ENCODE measurements at places on chromosomes 3 and 15. TPM values are rescaled to one million over a fixed set of nuclear protein-coding genes. Genes with fewer than 3 reads are reported as not detected.
A peak's percentile ranks its signal among the peaks of the same experiment; 100 is the strongest.

A4GNT gene
- total RNA-seq: not detected

MED12L gene
- 1.6 TPM for total RNA-seq

PDCD6IP gene
- total RNA-seq: 242 TPM

DNA sequence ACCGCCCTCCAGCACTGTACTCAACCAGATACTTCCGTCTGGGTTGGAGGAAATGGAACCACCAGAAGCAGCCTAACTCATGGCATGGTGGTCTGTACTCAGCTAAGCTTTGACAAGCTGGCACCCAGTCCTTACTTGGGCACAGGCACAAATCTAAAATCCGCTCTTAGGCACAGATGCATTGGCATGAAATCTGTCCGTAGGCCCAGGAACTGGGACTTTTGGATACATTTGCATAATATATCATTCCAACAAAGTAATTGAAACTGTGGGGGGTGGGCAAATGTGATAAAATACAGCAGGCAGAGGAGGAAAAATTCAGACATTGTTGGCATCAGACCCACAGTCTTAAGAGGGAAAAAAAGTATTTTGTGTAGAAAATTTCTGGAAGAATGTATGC lies 75.4 kb downstream of the C3orf85 start:
- DNase-seq: no peak

GRCh38 chr15:66739287-66739686 lies 37.3 kb downstream of the SMAD6 start:
- no peak for DNase-seq

DNA sequence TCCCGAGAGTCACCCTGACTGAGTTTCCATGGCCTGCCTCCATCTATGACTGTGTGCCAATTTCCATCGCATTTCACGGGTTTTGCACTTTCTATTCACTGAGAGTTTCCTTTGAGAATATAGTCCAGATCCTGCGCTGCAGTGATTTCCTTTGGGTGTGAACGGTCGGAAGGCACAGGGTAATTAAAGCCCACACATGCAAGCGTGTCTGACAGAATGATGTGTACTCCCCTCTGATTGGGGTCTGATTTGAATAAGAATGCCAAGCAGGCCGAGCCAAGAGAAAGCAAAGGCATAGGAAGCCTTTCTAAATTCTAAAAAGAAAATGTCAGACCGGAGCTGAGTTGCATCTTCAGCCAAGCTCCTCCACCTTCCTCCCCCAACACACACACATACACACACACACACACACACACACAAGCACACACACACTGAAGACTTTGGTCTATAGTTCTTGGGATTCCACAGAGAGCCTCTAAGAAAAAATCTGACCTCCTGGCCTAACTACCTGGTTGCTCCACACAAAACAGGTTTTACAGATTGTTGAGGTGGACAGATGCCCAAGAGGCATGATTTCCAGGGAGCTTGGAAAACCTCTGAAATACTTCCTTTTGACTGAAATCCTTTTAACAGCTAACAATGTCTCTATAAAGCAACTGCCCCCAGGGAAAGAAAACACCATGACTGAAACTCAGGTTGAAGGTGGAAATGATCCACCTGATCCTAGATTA lies 59.7 kb upstream of the LRRN1 start:
- DNase-seq: no peak

DNA sequence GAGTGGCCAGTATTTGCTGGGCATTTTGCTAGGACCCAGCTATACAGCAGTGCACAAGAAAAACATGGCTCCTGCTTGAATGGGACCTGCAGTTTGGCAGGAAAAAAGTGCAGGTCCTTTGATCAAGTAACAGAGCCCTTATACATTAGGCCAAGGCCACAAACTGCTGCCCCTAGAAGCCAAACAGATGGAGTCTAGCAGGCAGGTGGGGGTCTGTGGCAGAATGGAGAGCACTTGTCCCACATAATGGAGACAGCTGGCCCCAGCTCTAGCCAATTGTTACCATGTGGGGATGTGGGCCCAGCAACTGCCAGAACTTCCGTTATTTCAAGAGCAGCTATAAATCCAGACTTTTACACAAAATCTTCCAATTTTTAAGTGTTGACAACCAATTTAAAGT lies 79.3 kb downstream of the SHQ1 start:
- no peak for DNase-seq

- DNase-seq: no peak
Observed at GRCh38 chr3:94596887-94597566, 534.2 kb downstream of the NSUN3 start.

DNA sequence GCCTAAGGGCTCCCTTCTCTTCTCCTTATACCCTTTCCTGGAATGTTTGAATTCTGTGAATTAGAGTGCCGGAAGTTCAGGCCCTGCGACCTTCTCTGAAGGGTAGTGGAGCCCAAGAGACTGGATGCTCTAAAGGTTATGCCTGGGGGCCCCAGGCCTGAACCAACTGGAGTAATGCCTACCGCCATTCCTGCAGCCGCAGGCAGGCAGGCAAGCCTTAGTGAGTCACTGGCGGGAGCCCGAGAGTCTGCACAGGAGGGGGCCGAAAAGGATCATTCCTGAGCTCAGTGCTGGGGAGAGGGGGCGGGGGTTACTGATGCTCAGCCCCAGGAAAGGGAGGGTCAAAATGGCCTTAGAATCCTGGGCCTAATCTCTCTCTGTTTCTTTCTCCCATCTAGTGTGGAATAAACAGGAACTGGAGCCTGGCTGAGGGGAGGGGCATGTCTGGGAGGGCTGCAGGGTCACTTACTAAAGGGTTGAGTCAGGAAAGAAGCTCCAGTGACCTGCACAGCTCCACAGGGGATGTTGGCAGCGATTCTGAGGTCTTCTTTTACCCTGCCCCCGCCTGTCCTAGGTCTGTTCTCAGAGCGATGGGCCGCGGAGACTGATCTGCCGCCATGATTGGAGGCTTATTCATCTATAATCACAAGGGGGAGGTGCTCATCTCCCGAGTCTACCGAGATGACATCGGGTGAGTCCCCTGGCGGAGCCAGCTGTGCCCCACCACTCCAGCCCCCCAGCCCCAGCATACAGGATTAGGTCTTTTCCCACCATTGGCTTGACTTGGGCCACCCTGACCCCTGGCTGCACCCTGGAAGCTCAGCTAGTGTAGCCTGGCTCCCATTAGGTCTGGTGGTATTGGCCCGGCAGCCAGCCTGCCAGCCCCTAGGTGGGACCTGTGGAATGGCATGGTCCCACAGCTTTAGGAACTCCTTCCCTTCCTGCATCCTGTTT lies 2.0 kb downstream of the AP2M1 start:
- peak; percentile 63 for DNase-seq

GRCh38 chr3:102038477-102039142 lies 189.3 kb downstream of the NFKBIZ start:
- no peak for DNase-seq

Data from breast epithelium (tissue), 4 donors.